Glomerular endothelial cell (primary cell): ENCODE measurements at places on chromosomes 11 and 22.

GRCh38 chr11:1826552-1827094, 8.2 kb upstream of the SYT8 start:
- no peak for DNase-seq

- no peak for DNase-seq
Observed at GRCh38 chr11:58000699-58001098, 23.0 kb upstream of the OR9Q1 start.

GRCh38 chr22:19635644-19636043, 78.7 kb upstream of the SEPTIN5 start:
- DNase-seq = no peak

- no peak for DNase-seq
Observed at GRCh38 chr11:13188179-13188578, 89.4 kb upstream of the BMAL1 start.

GRCh38 chr11:129248618-129249017, 56.5 kb upstream of the ARHGAP32 start:
- peak; percentile 4 for DNase-seq

GRCh38 chr22:38510416-38510970, 4.4 kb upstream of the DDX17 start:
- no peak for DNase-seq

GRCh38 chr11:4479644-4480043, 2.8 kb upstream of the OR52K1 start:
- DNase-seq = no peak

DNA sequence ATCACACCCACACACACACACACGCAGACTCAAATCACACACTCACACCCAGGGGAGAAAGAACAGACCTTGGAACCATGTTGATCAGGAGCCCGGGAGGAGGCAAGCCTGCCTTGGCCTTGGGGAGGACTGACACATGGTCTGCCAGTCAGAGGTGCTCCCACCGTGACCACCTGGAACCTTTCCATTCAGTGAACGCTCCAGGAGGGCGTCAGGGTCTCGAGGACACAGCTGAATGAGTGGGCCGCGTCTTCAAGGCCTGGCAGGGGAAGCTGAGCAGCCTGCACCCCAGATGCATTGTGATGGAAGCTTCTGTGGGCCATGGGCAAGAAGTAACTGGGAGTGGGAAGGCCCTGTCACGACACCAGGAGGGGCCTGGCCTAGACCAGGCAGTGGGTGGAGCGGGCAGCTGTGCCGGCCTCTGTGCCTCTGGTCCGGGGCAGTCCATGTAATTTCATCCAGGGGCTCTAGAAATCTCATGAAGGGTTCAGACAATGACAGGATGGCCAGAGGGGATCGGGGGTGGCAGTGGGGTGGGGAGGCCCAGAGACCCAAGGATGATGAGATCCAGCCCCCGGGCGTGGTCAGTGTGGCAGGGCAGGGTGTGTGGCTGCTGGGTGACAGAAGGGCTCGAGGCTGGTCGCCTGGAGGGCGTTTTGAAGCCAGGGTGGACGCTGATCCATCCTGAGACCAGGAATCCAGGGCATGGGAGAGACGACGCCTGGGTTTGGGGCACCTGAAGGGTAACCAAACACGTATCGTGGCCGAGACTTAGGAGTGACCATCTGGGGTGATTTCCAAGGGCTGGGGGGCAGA, 53.7 kb downstream of the IGF2 start:
- no peak for DNase-seq

DNA sequence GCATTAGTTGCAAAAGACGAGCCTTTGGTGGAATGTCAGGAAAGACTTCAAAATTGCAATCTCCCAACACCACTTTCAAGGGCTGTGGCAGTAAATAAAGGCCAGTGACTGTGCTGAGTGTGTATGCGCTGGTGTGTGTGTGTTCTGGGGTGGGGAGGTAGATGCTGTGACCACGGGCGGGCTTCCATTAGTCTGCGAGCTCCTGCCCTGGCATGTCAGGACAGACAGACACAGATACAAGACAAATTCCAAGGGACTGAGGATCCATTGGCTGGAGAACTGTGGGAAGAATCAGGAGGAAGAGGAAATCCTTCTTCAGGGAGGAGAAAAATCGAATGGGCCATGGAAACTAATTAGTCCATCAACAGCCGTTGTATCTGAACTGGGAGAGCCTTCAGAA, 83.6 kb downstream of the FEZ1 start:
- no peak for DNase-seq

DNA sequence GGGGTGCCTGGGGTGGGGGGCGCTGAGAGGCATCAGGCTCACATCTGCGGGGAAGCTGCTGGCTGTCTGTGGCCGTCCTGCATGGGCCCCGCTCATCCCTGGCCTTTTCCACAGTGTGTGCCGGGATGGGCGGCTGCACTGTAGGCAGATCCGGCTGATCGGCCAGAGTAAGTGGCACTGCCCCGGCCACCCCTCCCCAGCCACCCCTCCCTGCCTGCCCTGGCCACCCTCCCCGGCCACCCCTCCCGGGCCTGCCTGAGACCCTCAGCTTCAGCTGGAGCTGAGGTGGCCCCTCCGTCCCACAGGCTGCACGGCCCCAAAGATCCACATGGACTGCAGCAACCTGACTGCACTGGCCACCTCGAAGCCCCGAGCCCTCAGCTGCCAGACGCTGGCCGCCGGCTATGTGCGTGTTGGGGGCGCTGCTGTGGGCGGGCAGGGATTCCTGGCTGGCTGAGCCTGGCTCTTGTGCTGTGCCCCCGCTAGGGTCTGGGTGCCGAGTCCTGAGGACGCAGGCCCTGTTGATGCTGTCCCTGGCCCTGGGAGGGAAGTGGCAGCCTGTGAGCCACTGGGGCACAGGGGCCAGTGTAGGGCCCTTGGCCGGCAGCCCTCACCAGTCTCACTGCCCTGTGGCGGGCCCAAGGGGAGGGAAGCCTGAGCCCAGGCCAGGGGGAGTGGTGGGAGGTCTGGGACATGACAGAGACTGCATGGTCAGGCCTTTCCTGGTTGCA, 10.9 kb downstream of the MUC2 start:
- DNase-seq = no peak

- no peak for DNase-seq
Observed at GRCh38 chr11:2709429-2709828, 9.6 kb upstream of the KCNQ1OT1 start.

- no peak for DNase-seq
Observed at GRCh38 chr11:86803136-86804045, 3.0 kb downstream of the PRSS23 start.

DNA sequence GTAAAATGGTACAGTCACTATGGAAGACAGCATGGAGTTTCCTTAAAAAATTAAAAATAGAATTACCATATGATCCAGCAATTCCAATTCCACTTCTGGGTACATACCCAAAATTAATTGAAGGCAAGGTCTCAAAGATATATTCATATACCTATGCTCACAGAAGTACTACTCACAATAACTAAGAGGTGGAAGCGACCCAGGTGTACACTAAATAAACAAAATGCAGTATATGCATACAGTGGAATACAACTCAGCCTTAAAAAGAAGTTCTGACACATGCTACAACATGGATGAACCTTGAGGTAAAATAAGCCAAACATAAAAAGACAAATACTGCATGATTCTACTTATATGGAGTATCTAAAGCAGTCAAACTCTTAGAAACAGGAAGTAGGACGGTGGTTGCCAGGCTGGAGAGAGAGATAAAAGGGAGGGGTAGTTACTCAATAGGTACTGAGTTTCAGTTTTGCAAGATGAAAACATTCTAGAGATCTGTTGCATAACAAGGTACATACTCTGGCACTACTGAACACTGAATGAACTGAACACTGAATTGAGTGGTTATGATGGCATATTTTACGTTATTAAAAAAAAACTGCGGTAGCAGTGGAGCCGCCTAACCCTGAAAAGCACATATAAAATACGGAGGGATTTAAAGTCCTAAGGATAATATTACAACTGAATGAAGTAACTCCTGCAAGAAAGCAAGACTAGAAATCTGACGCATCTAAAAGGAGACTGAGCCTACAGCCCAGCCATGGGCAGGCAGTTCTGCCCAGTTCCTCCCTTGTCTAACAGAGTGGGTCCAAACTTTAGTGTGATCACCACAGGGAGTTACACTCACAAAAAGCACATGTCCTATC, 12.8 kb downstream of the DGCR2 start:
- no peak for DNase-seq

DNA sequence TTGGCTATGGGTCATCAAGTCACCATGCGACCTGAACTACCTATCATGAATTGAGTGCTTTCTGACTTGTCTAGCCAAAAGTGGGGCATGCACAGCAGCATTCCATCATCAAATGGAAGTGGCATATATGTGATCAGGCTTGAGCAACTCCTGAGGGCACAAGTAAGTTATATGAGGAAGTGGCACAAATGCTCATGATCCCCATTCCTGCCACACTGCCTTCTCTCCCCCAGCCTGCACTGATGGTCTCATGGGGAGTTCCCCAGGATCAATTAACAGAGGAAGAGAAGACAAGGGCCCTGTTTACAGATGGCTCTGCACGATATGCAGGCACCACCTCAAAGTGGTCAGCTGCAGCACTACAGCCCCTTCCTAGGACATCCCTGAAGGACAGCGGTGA, 21.8 kb downstream of the MS4A4E start:
- DNase-seq = no peak

DNA sequence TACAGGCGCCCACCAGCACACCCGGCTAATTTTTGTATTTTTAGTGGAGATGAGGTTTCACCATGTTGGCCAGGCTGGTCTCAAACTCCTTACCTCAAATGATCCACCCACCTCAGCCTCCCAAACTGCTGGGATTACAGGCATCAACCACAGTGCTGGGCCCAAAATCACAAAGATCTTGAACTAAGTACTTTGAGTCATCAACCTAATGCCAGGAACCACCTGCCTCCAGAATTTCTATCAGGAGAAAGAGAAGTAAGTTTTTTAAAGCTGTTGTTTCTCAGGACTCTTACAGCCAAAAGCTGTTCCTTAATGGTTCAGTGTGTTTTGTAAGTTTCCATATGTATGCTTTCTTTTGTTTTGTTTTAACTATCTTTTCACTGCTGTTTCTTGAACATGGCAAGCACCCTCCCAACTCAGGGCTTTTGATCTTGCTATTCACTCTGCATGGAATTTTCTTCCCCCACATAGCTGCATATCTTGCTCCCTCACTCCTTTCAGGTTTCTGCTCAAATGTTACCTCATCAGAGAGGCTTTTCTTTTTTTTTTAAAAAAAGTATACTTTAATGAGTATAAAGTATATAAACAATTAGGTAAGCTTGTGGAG, 6.0 kb upstream of the PAK1 start:
- no peak for DNase-seq

DNA sequence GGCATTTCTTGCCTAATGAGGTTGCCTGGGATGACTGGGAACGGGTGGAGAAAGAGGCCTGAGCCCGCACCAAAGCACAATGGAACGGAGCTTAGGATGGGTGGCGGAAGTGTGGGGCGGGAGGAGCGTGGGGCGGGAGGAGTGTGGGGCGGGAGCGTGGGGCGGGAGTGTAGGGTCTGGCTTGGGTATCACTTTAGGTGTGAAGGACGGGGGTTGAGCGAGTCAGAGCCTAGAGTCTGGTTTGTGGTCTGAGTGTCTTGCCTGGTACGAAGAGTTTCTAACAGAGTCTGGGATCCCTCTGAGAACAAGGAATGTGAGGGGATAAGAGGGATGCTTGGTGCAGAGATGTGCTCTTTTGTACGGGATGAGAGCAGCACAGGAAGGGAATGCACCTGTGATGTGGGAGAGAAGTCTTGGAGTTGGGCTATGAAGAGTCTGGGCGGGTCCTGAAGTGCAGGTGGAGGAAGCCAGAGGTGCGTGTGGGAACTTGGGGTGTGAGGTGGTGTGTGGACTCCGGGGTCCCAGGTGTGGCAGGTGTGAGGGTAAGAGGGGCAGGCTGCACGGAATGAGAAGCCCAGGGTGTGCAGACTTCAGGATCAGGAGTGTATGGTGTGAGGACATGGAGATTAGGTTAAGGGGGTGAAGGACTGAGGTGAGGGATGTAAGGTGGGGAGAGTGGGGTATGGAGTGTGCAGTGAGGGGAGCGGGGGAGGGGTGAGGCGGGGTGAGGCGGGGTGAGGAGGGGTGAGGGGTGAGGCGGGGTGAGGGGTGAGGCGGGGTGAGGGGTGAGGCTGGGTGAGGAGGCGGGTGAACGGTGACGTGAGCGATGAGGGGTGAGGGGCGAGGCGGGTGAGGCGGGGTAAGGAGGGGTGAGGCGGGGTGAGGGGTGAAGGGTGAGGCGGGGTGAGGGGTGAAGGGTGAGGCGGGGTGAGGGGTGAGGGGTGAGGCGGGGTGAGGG, 1.0 kb downstream of the SYCE3 start:
- DNase-seq = no peak

GRCh38 chr22:28143241-28143865, 224.3 kb upstream of the PITPNB start:
- DNase-seq = no peak

GRCh38 chr22:40624770-40625169, 11.7 kb downstream of the MRTFA start:
- no peak for DNase-seq

DNA sequence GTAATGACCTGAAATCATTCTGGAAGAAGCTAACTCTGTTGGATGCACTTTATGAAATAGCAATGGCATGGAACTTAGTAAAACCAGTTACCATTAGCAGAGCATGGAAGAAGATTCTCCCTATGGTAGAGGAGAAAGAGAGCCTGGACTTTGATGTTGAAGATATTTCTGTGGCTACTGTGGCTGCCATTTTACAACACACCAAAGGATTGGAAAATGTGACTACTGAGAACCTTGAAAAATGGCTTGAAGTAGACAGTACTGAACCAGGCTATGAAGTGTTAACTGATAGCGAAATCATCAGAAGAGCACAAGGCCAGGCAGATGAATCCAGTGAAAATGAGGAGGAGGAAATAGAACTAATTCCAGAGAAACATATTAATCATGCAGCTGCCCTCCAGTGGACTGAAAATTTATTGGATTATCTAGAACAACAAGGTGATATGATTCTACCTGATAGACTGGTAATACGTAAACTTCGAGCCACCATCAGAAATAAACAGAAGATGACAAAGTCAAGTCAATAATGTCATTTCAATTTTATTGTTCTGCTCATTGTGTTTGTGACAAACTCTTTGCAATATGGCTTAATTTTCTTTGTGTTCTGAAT, 2.0 kb downstream of the JRKL start:
- no peak for DNase-seq

DNA sequence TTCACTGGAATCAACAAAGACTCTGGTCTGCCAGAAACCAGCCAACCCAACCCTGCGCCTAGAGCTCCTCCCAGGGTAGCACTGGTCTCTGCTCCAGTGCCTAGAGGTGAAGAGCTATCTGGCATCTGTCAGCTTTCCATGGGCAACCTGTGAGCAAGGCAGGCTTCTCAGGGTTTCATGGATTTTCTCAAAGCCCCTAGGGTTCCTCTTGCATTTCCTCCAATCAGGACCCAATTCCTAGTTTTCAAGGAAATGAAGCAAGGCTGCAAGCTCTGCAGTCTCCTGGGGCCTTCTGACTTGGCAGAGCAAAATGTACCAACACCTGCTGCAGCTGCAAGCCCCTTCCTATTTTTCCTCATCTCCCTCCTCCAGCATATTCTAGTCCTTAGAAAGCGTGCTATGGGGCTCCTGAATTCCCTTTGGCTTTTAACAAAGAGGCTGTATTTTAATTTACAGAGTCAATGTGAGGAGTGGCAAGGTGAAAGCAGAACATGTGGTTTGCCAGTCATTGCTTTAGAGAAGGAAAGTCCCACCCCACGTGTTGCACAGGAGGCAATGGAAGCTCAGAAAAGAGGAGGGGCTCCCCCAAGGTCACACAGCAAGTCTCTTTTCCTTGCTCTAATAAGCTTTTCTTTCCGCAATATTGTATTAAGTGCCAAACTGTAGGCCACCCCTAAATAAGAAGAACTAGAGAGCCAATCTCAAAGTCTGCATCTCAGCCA, 33.0 kb upstream of the RIC3 start:
- no peak for DNase-seq
